ENCODE measurements at places on chromosomes 3 and 15.

- DNase-seq: no peak
Measured at GRCh38 chr3:42725454-42725853, 22.9 kb upstream of the HHATL start.

- DNase-seq: no peak
Measured at GRCh38 chr3:5036858-5037257, 57.6 kb downstream of the BHLHE40 start.

- DNase-seq: no peak
Measured at GRCh38 chr3:4750306-4750968, 228.8 kb upstream of the BHLHE40 start.

- DNase-seq: peak; percentile 9
Measured at GRCh38 chr3:62755285-62755684, 119.9 kb downstream of the CADPS start.

DNA sequence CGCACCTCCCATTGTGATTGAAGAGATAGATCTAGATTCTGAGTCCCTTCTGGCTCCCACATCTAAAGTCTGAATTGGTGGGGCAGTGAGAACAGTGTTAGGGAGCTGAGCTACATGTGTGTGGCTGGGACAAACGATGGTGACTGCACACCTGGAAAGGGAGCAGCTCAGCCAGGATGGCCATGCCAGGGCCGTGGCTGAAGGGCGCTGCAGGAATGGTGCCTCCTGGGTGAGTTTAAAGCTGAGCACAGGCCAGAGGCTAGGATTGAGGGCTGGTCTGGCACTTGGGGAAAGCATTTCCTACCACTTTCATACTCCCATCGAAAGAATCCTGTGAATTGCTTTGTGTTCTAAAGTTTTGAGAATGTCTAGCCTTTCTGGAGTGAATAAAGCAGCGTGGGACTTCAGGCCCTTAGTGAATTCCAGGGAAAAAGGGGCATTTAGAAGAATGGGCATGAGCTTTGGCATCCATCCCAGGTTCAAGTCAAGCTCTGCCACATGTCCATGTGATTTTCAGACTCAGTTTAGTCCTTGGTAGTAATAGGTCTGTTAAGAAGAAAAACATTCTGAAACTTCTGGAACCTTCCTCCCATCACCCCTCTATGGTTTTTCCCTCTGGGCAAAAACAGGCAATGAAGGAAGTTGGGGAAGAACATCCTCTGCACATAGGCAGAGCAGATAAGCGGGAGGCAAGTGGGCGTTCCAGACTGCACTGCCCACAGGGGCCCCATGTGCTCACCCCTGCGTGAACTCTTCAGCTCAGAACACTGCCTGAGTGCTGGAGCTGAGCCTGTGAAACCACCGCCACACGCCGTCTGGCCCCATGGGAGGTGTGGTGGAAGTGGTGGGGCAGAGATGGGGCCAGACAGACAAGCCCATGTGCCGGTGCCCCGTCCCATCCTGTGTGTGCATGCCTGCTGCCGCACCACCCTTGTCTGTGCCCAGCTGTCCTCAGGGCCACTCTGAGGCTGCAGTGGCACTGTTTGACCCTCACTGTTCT lies 12.9 kb upstream of the CPNE9 start:
- no peak for DNase-seq

DNA sequence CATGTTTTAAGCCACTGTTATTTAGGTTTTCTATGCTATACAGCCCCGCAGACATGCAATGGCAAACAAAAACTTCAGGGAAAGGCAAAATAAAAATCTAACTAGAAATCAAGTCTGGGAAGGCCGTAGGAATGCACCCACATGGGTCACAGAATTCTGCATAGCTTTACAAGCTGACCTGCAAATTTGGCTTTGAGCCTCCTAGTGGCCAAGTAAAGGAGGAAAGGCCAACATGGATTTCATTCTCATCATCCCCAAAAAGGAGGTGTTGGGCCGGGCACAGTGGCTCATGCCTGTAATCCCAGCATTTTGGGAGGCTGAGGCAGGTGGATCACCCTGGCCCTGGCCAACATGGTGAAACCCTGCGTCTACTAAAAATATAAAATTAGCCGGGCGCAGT lies 124.3 kb downstream of the FBLN2 start:
- no peak for DNase-seq

GRCh38 chr15:23439513-23439912 lies 7.5 kb downstream of the GOLGA6L2 start:
- DNase-seq: peak; percentile 11

- no peak for DNase-seq
Measured at GRCh38 chr3:31249545-31249944, 283.2 kb upstream of the STT3B start.

- DNase-seq: no peak
Measured at GRCh38 chr3:33629219-33629618, 88.8 kb downstream of the CLASP2 start.

DNA sequence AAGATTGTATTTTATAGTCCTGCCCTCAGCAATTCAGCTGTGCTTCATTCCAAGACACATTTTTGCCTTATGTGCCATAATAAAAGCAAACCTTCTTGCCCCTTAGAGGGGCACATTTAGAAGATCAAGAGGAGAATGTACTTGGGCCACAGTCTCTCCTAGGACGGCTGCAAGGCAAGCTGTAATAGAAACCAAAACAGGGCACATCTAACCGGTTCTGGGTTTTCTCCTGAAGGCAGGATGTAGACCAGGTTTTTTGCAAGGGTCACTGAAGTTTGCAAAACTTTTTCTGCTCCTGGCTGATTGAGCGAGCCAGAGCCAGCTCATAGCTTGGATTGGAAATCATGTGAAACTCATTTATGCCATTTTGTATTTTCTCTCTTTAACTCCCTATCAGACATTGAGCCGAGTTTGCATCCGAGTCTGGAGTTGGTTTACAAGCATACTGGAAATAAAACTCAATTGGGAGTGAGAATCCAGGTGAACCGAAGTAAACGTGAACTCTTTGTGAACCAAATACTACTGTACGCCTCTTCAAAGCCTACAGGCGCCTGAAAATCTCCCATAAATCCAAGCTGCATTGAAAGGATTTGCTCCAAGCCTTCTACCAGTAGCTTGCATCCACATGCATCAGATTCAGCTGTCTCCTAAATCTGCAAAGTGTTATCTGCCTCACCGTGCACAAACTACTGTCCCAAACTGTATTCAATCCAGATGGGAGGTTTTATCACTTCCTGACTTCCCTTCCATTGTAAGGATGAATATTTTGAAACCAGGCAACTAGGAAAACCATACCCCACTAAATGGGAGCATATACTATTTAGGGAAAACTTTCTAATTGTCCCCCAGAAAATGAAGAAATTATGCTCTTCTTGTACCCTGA lies 60.9 kb upstream of the TSC22D2 start:
- no peak for DNase-seq

GRCh38 chr3:112437146-112438022 lies 61.9 kb downstream of the BTLA start:
- DNase-seq: no peak

- peak; percentile 42 for DNase-seq
Measured at GRCh38 chr3:179148616-179149405, 654 bp downstream of the PIK3CA start.

DNA sequence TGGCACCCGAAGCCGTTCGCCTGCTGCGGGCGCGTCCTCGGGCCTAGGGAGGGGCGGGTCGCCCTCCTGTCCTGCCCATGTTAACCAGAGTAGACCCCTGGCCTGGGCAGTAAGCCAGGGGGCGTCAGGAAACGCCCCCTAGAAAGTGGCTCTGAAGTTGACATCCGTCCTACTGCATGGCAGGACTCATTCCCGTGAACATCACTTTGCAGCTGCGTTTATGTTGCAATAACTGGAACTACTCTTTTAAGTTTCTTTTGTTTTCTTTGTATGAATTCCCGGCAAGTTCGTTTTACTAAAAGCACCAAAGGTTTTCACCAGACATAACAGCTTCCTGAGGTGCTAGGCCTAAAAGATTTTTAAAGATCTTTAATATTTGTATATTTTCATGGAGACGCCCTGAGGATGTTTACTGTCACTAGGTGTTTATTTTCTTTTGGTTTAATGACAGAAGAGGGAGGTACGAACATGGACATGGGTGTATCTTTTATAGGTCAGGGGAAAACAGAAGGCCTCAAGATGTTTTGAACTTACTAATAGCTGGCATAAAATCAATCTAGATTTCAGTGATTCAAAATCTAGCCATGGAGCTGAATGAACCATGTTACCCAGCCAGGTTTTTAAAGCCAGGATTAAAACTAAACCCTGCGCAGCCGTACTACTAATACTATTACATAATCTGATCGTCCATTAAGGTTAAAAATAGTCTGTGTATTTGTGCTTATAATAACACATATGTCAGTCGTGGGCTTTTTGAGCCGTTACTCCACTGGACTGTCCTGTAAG lies 1.0 kb downstream of the C15orf61 start:
- peak; percentile 30 for DNase-seq

- no peak for DNase-seq
Measured at GRCh38 chr3:192860454-192860853, 57.2 kb downstream of the MB21D2 start.

DNA sequence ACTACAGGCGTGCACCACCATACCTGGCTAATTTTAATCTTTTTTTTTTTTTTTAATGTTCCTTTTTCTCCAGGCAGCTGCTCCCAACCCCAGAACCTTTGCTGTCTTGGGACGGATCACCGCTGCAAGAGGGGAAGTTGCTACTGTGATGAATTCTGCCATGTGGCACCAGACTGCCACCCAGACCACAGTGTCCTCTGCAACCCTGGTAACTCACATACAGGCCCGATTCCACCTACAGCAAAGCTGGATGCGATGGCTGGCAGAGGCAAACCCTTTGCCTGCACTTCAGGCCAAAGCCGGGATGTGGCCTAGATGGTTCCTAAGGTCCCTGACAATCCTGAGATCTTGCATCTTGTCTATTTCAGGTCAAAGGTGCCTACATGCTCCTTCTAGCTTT lies 12.7 kb upstream of the MUC20 start:
- no peak for DNase-seq

GRCh38 chr15:58854593-58854992 lies 78.9 kb downstream of the SLTM start:
- no peak for DNase-seq

DNA sequence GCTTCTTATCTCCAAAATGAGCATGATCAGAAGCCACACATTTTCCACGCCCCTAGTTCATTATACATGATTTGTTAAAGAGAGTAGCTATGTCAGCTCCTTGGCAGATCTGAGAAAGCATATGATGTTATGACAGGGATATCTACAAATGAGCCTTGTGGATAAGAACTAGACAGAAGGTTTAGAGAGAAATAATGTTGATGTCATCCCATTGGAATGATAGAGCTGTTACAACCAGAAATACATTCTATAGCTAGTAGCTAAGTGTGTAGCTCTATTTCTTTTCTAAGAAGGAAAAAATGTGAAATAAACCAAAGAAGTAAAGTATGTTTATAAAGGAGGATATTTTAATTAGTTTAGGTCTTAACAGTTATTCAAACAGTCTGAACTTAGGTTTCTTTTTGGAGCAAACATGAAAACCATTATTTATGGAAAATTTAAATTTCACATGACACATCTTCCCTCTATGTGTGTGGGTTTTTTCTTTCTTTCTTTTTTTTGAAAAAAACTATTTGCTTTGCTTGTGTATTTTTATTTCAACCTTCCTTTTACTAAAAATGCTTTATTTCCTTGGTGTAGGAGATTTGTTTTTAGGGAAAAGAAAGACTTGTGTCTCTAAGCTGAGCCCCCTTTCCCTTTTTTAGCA lies 167.7 kb downstream of the GHSR start:
- no peak for DNase-seq

GRCh38 chr3:74643636-74644035 lies 29.2 kb upstream of the CNTN3 start:
- peak; percentile 3 for DNase-seq

DNA sequence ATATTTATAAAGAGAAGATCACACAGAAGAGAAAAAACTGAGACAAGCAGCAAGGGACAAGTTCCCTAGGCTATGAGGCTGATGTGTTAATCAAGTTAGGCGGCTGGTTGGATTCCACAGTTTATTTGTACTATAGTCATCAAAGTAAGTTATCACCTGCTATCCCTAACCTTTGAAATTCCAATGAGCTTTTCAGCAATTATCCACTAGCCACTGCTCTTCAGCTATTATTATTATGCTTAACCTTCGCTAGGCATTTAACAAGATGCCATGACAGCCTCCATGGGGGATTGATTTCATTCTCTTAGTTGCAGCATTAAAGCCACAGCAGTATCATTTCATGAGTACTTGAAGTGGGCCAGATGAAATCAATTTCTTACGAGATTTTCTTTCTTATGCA lies 699.5 kb upstream of the NAALADL2 start:
- no peak for DNase-seq

- DNase-seq: no peak
Measured at GRCh38 chr3:197376020-197376419, 77.6 kb upstream of the DLG1 start.

- no peak for DNase-seq
Measured at GRCh38 chr15:40151991-40152390, 8.9 kb upstream of the BUB1B start.

DNA sequence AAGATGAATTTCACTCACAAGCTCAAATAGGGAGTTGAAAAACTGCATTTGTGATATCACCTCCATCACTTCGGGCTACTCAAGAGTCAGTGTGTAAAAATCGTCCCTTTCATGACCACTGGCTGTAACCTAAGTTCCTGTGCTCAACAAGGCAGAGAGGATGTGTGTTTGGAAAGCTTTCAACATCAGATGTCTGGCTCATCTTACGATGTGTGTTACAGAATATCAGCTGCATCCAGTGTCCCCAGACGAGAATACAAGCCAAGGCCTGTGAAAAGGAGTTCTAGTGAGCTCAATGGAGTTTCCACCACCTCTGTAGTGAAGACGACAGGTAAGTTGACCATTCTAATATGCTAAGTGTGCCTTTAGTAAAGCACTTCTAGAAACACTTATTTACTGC lies 65.5 kb upstream of the ADAMTSL3 start:
- no peak for DNase-seq

GRCh38 chr3:52231502-52232278 lies 6.2 kb upstream of the TLR9 start:
- DNase-seq: no peak

GRCh38 chr15:81296673-81297072 lies 27.3 kb downstream of the STARD5 start:
- peak; percentile 19 for DNase-seq

DNA sequence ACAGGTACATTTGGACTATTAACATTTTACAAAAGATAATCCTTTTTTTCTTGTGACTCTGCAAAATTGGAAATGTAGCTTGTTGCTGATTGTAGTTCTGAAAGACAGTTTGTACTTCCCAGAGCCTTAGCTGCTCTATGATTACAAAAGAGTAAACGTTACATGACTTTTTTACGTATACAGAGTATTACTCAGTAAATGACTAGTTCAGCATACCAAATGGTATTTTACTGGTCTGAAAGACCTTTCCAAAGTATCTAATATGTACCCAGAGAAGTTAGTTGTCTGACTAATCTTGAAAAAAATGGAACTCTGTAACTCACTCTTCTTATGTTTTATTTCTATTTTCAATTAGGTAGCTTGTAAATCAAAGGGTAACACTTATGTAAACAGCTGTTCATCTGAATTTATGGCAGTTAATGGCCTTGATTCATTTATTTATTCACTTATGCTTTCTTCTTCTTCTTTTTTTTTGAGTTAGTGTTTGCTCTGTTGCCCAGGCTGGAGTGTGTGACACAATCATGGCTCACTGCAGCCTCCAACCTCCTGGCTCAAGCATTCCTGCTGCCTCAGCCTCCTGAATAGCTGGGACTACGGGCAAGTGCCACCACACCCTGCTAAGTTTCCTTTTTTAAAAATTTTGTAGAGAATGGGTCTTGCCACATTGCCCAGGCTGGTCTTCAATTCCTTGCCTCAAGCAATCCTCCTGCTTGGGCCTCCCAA lies 151.7 kb downstream of the C3orf38 start:
- no peak for DNase-seq
